Fibroblast of the aortic adventitia (primary cell): ENCODE measurements at places on chromosomes 16 and 17.
A peak's percentile ranks its signal among the peaks of the same experiment; 100 is the strongest.

DNA sequence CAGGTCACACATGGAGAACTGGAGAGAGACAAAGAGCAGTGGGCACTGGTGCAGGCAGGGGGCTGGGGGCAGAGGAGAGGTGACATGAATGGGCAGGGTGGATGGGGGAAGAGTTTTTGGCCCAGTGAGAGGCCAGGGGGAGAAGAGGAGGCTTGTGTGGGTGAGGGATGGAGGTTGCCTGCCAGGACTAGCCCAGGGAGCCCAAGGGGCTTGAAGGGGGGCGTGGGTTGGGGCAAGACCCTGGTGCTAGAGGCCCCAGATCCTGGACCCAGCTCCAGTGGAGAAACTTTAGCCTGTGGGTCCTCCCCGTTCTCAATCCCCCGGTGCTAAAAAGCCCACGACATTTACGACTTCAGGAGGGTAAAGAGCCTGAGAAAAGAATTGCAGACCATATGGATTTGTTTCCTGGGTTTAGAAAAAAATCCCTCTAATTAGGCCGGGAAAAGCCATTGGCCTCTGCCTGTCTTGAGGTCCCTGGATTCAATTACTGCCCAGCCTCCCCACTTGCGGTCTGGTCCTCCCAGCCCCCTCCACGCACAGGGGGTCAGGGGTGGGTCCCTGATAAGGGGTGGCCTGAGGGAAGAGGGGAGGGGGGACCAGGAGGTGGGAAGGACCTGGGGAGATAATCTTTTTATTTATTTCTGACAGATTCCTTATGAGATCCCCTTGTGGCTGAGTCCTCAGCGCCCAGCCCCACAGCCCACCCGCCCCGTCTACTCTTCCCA is 33.0 kb downstream of the NGFR start:
- no peak for DNase-seq

DNA sequence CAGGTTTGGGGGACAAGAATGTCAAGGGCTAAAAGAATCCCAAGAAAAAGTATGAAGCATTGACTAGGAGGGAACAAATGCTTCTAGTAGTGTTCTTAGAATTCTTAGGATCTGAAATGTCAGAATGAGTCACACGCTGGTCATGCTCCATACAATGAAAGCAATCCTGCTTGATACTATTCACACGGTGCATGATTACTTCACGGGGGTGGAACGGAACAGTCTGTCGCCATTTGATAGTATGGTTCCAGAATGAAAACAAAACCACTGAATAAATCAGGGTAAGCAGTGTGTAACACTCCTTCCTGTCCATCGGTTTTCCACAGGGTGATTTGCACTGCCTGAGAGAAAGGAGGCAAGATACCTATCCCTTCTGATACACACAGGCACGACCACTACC is 22.9 kb upstream of the YWHAE start:
- DNase-seq = peak; percentile 95

- no peak for DNase-seq
These were observed 47.6 kb downstream of the IL21R start for GRCh38 chr16:27449434-27450195.

- DNase-seq = peak; percentile 73
These were observed 14.0 kb upstream of the BAIAP2 start for GRCh38 chr17:81020767-81021497.

DNA sequence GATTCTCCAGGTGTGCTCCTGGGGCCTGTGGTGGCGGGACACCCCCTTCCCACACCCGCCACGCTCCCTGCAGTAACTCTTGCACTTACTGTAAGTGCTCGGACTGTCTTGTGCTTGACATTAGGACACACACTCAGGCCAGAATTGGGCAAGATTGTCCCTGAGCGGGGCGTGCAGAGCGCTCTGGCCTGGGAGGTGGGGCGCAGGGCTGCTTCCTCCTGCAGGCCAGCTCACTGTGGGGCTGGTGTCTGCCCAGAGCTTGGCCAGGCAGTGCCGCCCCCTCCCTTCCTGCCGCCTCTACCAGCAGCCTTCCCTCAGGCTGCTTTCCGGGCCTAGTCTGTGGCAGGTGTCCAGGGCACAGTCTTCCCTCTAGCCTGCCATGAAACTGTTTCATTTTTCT is 6.1 kb upstream of the ATP6V0C start:
- no peak for DNase-seq

DNA sequence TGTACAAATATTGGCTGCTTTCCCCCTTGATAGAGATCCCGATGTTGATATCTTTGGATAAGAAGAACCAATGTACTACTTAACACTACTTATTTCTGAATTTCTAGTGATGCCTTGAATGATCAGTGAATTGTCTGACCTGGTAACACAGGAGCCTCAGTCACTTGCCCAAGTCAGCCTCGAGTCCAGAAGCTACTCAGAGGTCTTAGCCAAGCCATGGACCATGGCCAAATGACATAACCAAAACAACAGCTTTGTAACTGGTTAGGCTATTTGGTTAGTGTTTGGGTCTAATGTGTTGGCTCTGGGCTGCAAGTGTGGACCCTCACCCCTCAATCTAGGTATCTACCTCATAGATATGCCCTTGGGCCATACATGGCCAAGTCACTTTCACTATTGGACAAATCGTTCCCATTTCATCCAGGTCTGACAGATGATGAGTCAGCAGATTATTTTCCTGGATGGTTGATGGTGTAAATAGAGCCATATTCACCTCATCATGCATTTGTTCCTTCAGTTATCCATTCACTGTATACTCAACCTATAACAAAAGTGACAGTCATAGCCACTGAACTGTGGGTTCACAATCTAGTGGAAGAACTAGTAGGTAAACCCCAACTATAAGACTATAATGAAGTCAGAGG is 3.5 kb downstream of the RBFOX1 start:
- no peak for DNase-seq

DNA sequence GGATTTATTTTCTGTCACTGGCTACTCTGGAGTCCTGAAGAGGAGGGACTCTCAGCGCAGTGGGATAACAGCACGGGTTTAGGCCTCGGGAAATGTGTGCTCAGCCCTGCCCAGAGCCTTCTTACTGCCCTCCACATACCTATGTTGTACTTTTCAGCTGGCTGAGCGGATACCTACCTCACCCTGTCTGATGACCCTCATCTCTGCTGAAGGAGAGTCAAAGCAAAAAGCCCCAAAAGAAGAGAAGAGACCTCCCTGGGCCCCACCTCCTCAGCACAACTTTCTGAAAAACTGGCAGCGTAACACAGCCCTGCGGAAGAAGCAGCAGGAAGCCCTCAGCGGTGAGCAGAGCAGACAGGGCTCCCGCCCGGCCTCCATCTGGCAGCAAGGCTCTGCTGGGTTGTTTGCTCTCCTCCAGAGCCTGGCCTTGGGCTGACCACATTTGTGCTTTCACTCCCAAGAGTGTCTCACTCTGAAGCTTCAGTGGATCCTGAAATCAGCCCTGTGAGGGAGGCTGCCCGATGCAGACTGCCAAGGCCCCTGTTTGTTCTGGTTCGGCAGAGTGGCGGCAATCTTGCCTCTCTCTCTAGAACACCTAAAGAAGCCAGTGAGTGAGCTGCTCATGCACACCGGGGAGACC is 10.3 kb downstream of the MYCBPAP start:
- DNase-seq = no peak

GRCh38 chr16:52914428-52914827 is 138.3 kb downstream of the CHD9NB start:
- no peak for DNase-seq

DNA sequence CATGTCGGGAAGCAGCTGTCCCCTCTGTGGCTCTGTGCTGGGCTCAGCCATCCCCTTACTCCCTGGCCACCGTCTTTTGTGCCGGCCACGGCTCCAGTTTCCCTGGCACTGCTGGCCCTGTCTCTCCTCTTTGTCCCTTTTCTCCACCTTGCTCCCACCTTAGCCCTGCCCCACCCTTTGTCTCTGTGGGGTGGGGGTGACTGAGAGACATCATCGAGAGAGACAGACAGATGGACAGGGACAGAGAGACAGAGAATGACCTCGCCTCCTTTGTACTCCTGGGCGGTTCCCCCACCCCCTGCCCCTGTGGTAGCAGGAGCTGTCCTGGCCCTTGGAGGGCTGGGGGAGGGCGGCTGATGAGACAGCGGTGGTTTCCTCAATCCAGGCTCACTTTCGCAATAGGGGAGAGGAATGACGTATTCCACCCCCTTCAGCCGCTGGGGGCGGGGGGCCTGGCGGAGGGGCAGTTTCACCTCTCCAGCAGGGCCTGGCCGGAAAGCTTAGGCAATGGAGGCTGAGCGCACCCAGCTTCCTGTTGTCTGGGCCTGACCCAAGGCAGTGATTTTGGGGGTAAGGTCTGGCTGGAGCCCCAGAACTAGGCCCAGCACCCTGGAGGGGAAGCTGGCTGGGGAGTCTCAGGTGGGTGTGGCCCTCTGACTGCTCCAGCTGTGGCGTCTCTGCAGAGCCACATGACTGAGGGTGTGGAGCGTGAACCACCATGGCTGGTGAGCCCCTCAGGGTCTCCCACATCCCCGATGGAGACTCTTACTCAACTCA is 7.3 kb downstream of the FMNL1 start:
- DNase-seq = peak; percentile 93

DNA sequence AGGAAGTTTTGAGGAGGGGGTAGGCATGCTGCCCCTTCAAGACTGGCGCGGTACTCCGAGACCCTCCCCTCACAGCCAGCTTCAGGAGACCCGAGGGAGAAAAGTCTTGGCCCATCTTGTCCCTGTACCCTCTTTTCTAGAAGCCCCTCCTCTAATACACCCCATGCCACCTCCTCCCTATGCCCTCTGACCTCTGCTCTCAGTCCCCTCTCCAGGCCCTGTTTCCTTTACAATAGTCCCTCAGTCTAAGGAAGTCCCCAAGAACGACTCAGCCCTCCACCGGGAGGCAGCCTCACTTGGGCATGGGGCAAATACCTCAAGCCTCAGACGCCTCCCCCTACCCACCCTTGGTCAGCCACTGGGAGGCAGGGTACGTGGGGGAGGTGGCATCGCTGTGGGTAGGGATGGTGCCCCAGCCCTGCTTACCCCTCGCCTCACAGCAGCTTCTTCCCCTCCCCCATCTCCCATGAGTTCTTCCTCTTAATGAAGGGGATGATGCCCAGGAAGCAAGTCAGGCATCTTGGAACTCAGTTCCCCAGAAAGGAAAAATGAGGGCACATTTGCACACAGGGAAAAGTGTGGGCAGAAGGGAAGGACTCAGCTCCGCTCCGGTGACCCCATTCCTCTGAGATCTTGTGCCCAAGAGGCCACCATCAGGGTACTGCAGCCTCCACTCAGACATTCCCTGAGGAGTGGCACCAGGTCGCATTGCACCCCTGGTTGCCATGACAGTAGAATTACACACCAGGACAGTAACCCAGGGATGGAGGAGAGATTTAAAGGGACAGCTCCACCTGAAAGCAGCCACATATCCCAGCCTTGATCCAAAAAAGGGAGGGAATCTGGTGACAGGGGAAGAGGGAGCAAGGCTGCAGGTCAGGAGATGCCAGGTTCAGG is 6.2 kb downstream of the MPP2 start:
- DNase-seq = no peak

DNA sequence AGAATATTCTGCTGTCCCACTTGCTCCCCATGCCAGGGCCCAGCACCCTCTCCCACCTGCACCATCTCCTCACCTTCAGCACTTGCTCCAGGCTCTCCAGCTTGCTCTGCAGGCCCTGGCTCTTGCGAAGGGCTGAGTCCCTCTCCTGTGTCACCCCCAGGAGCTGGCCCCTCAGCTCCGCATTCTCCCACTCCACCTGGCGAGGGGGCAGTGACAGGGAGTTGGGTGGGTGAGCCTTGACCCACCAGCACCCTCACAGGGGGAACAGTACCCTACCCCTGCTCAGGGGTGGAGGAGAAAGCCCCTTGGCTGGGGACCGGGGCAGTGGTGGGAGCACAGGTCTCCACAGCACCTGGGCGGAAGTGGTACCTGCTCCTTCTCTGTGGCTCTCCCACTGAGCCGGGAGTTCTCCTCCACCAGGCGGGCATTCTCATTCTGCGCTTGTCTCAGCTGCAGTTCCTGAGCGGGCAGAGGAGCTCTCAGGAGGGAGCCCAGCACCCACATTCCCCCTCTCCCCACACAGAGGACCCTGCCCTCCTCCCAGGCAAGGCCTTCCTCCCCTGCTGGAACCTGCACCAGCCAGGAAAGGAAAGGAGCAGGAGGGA is 5.9 kb downstream of the TSPOAP1 start:
- DNase-seq = no peak

- DNase-seq = no peak
These were observed 22.4 kb upstream of the USP43 start for GRCh38 chr17:9622961-9623360.

GRCh38 chr17:21066394-21066793 is 23.6 kb upstream of the USP22 start:
- DNase-seq = no peak

DNA sequence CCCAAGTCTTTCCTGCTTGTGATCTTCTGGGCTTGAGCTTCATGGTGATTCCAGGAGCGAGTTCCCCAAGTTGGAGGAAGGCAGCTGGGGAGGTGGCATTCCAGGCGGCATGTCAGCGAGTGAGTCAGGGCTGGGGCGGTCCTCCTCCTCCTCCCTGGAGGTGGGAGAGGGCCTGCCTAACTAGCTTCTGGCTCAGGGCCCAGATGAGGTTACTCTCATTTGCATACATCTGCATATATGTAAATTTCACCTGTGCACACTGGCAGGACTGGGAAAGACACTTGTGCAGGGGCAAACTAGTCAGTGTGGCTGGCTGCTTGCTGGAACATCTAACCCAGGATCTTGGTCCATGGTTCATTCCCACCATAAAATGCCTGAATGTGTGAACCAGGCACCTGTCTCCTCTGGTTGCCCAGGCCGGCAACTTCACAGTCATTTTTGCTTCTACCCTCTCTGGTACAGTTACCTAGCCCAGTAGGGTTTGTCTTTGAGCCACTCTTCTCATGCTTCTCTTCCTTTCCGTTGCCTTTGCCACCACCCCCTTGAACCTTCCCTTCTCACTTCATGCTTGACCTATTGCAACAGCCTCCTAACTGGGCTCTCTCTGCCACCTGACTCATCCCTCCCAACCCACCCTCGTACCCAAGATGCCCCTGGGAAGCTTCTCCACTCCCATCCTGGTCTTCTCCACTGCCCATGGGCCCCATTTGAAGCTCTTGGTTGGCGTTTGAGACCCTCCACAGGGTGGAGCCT is 9.6 kb upstream of the DLX4 start:
- DNase-seq = no peak

DNA sequence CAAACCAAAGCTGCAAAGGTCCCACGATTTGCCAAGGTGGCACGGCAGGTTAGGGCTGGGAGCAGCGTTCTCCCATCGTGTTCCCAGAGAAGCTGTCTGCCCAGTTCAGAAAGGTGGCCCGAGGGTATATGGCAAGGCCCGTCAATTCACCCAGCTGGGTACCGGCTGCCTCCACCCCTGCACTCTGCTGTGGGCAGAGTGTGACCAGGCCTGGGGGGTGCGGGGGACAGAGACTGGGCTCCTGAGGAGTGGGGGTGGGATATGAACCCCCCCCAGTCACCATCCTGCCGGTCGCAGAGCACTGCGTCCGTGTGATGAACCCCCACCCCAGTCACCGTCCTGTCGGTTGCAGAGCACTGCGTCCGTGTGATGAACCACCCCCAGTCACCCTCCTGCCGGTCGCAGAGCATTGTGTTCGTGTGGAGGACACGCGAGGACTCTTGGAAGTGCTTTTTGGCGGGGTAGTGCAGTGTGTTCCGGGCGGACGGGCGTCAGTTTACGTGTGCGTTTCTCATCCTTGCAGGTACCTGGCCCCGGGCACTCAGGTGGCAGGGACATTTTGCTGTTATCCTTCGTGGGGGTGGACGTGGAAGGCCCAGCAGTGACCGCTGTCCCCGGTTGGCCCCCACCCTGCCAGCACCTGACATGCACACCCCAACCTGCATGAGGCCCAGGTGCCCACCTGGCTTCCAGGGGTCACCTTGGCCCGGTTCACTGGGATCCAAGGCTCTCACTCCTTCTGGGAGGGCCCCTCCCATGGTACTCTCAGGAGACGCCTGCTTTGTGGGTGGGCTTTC is 2.7 kb upstream of the FASN start:
- DNase-seq = no peak

GRCh38 chr16:2308089-2308962 is 32.2 kb downstream of the ABCA3 start:
- DNase-seq = no peak
